ENCODE measurements at places on chromosomes 5 and 9. TPM values are rescaled to one million over a fixed set of nuclear protein-coding genes. Genes with fewer than 3 reads are reported as not detected.
A peak's percentile ranks its signal among the peaks of the same experiment; 100 is the strongest.

DNA sequence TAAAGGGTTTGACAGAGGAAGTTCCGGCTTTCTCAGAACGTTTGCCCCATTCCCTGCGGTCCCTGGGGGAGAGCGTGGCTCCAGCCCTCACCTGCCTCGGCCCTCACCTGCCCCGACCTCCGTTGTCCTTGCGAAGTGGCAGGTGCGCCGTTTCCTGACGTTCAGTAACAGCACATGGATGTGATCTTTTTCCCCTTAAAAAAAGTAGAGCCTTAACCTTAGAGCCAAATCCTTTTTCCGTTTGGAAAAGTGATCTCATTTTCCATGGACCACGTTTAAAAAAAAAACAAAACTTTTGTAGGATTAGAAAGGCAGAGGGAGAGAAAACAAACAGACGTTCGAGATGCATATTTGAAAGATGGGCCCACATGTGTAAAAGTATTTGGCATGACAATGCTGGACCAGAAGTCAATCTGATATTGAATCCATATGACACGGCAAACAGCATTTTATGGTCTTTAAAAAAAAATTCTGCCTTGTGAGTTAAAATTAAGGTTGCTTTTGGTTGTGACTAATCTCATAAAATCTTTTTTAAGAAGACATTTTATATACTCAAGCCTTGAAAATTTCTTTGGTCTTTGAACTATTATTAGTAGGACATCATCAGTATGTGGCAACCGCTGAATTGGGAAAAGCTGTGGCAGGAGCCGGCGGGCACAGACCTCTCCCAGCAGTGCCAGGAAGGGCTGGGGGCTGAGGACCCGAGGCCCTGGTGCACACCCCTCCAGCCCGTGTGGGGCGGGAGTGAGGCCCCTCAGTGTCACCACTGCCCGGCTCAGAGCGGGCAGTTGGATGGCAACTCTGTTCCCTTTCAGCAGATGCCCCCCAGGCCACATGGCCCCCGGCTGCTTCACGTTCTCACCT, 42.5 kb upstream of the EXOC3 start:
- no peak for DNase-seq

- DNase-seq: peak; percentile 48
Measured at GRCh38 chr9:113886026-113886369, 9.9 kb downstream of the ZNF618 start.

DNA sequence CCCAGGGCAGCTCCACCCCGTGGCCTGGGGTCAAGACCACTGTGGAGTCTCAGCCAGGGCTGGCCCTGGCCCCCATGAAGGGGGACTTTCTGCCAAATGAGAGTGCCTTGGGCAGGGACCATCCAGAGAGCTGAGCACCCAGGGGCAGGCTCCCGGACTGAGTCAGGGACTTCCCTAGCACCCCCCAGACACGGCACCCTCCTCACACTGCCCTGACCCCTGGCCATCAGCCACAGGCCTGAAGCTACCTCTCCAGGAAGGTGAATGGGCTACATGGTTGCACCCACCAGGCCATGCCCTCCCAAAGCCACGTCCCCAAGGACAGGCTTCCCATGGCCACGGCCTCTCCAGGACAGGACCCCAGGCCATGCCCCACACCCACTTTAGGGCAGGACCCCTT, 9.5 kb downstream of the CCDC187 start:
- no peak for DNase-seq

DNA sequence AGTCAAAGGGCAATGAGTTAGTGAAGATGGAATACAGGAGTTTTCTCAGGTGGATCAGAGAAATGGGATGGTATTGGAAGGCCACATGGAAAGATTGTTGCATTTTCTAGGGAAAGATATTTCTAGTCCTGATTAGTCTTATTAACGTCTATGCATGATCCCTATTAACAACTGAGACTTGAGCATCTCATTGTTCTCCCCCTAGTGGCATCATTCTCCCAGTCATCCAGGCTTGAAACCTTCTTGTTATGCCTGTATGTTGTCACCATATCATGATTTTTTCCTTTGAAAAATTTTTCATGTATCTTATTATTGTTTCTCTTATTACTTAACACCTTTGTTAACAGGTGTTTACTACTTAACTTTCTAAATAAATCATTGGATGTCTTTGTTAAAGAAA, 34.4 kb downstream of the KIF2A start:
- no peak for DNase-seq

GRCh38 chr5:144710637-144711036, 540.0 kb downstream of the KCTD16 start:
- DNase-seq: no peak

GRCh38 chr5:41414598-41414997, 95.8 kb downstream of the PLCXD3 start:
- DNase-seq: peak; percentile 46

DNA sequence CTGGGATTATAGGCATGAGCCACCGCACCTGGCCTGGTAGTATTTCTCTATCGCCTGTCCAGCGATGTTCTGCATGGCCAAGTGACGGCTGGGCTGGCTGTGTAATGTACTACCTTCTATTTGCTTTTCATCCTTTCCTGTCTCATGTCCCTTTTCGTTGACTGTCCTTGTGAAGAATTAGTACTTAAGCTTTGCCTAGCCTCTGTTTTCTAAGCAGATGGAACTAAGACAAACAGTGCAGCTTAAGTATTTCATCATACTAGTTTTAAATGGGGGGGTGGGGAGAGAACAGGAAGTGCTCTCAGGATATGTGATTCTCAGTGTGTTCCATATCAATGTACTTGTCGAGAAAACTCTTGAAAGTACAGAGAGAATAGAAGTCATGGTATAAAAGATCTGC, 31.7 kb upstream of the CCL21 start:
- DNase-seq: no peak

GRCh38 chr5:16147179-16147900, 32.3 kb downstream of the MARCHF11 start:
- no peak for DNase-seq

- DNase-seq: no peak
Measured at GRCh38 chr5:148186248-148187003, 16.4 kb upstream of the SPINK6 start.

DNA sequence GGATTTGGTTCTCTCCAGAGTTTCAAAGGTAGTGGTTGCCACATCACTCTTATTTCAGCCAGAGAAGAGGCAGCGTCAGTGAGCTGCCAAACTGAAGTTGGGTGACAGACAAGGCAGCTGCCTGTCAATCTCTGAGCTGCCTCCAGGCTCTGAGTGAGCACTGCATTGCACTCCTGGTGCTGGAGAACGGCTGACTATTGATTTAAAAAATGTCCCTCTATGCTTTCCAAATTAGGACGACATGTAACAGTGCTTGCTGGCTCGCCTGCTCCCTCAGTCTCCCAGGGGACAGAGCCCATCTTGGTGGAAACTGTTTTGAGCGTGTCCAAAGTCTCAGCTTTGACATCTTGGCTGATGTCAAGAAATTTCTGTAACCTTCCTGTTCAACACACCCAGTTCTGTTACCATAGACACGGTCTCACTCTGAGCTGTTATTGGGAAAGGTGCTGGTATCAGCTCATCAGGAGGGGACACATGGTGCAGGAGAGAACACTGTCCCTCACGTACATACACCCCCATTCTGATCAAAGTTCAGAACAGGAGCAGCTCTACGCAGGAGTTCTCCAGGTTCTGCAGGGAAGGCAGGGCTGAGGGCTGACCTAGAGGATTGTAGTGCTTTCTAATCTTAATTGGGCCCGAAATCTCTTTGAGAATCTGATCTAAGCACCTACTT, 15.7 kb downstream of the PCDH12 start:
- DNase-seq: no peak

DNA sequence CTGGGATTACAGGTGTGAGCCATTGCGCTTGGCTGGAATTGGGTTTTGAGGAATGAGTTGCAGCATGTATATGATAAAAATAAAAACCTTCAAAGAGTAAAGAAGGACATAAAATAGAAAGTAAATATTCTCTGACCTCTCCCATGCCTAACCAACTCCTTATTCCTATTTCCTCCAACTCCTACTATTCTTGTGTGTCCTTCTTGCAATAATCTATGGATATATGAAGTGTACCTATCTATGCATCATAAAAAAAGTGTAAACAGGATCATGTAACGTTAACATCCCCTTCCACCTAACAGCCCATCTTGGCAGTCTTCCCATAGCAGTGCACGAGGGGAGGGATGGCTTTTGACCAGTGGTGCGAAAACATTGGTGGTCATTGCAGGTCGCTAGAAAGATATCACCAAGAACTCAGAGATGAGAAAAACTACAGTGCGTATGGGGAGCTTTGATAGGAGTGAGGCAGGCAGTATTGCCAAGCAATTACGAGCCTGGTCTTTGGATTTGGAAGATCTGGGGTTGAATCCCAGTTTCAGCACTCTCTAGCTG, 69.9 kb downstream of the PPARGC1B start:
- no peak for DNase-seq

GRCh38 chr5:132265336-132266030, 8.0 kb downstream of the PDLIM4 start:
- DNase-seq: peak; percentile 89

- DNase-seq: peak; percentile 22
Measured at GRCh38 chr5:79795764-79796398, 106.2 kb downstream of the CMYA5 start.

DNA sequence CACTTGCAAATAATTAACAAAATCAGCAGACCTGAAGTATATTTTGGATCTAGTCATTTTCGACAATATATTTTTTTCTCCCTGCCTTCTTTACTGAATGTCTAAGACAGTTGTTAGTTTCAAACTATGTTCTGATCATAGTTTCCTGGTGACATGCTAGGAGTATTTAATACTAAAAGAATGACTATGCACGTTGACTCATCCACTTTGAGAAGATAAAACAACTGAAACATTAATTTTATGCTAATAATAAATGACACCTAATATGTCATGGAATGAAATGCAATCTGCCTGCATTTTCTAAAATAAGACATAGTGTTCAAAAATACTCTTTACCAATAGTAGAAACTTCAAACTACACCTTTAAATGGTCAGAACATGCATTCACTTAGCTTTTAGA, 2123.7 kb upstream of the C9orf72 start:
- DNase-seq: no peak

GRCh38 chr9:36025746-36026145, 11.0 kb upstream of the RECK start:
- DNase-seq: no peak

DNA sequence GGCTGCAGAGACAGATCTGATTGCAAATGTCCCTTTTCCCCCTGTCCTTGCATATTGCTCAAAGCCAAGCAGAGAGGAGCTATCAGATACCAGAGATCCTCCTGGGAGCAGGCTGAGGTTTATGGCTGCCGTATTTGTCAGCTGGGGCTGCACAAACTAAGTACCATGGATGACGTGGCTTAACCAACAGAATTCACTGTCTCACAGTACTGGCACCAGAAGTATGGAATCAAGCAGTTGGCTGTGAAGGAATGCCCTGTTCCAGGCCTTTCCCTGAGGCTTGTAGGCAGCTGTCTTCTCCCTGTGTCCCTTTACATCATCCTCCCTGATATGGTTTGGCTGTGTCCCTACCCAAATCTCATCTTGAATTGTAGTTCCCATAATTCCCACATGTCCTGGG, 2.6 kb downstream of the CFAP90 start:
- no peak for DNase-seq

GRCh38 chr5:137957948-137958347, 68.7 kb downstream of the PKD2L2 start:
- no peak for DNase-seq

DNA sequence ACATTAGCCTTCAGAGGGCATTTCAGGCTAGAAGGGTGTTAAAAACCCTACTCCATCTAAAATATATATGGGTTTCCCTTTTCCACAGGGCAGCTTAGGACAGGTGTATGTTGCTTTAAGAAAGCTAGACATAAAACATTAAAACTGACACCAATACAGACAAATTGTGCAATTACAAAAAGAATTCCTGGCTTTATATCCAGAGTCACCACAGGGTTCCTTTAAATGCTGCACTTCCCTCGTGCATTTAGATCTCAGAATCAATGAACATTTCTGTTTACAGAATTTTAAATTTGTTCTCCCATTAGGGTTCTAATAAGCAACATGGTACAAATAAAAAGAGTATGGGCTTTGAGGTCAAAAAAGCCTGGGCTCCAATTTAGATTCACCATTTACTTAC, 170.2 kb downstream of the MAPKAP1 start:
- DNase-seq: no peak

GRCh38 chr9:14136047-14136635, 177.8 kb downstream of the NFIB start:
- no peak for DNase-seq

- DNase-seq: no peak
Measured at GRCh38 chr5:178078197-178079010, 34.9 kb upstream of the N4BP3 start.

- DNase-seq: no peak
Measured at GRCh38 chr5:116529615-116530014, 45.0 kb downstream of the SEMA6A start.

GRCh38 chr5:80198399-80198798, 57.4 kb downstream of the SERINC5 start:
- no peak for DNase-seq

- peak; percentile 85 for DNase-seq
Measured at GRCh38 chr5:79990598-79991507, at the start of gene MTX3. TSS of gene MTX3 (minus strand) at chr5:79991262. CDS start at chr5:79991238, 24 bp downstream.

DNA sequence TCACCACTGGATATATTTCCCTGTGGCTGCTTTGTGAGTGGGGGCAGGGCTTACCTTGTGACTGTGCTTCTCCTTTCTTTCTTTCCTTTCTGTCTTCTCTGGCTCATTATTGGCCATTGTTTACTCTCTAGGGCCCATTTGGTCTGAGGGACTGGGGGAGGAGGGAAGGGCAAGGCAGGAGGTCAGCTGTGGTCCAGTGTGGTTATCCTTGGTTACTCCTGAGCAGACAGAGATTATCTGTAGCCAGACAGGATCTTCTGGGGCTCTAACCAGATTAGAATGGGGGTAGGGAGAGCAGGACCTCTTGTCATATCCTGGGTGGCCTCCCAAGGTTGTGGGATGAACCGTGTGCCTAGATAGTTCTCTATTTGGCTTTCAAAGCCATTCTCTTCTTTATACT, 71.2 kb downstream of the ANKRD55 start:
- DNase-seq: no peak

- DNase-seq: no peak
Measured at GRCh38 chr5:11482011-11482410, 422.2 kb downstream of the CTNND2 start.

The SOX30 gene
- not detected for total RNA-seq

The TMEM252 gene
- 0.69 TPM for total RNA-seq

The CMBL gene
- total RNA-seq: 1.5 TPM

The RMND5B gene
- 29.7 TPM for total RNA-seq

The GCNT4 gene
- 3.1 TPM for total RNA-seq

The ZER1 gene
- total RNA-seq: 16.2 TPM

The TMEM141 gene
- total RNA-seq: 39.5 TPM

The BAG1 gene
- total RNA-seq: 78.4 TPM

The CCNO gene
- total RNA-seq: not detected

The CDC20B gene
- not detected for total RNA-seq

The MEIKIN gene
- not detected for total RNA-seq

The BTNL8 gene
- not detected for total RNA-seq

The ADRB2 gene
- 9.2 TPM for total RNA-seq

The LIFR gene
- total RNA-seq: 197 TPM

Measured in uterus (tissue), 4 donors.